GM03348 (cell line): ENCODE measurements at places on chromosomes 13 and 19.

DNA sequence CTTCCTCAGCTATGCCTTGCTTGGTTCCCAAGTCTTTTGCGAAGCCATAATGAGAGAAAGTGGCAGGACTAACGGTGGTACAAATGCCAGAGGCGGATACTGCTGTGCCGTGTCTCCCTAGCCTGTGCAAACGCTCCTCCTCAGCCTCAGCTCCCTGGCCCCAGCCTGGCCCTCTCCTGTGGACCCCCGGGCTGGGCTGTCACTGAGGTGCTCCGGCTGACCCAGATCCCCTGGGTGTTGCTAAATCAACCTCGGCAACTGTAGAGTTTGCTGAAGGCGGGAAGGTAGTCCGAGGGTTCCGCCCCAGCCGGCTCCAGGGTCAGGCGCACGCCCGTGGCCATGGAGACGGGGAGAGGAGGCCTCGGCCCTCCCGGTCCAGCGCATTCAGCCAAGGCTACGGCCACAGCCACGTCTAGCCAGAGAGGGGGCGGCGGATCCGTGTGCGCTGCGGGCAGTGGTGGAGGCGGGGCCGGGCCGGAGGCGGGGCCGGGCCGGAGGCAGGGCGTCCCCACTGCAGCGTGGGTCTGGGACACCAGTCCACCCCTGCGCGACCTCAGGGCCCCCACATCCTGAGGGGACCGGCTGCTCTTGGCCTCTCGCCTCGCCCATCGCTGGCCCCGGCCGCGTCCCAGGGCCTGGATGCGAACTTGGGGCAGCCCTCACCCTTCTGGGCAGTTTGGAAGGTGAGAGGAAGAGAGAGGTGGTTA lies 16.4 kb upstream of the ZNF492 start:
- no peak for DNase-seq

DNA sequence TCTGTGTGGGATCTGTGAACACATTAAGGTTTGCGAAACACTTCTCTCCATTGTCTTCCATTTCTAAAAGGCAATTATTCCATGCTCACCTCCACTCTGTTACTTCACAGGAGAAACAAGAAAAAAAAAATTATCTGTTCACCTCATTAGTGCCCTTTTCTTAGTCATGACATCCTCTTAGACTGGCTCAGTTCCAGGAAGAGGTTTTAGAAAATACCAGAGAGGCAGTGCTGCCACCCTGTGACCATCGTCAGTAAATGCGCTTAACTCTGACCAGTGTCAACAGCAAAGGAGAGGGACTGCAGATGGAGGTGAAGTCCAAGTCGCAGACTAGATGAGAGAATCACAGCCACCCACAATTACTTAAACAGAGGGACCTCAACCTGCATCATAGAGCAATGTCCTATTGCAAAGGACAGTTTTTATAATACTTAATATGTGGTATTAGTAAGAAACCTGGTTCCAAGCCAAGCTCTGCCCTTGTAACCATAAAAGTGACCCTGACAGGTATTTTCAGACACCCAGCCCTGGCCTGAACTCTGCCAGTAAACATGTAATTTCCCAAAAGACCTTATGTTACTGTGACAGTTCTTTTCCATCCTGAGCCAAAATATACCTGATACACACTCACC lies 19.4 kb downstream of the CEACAM21 start:
- DNase-seq: peak; percentile 73

DNA sequence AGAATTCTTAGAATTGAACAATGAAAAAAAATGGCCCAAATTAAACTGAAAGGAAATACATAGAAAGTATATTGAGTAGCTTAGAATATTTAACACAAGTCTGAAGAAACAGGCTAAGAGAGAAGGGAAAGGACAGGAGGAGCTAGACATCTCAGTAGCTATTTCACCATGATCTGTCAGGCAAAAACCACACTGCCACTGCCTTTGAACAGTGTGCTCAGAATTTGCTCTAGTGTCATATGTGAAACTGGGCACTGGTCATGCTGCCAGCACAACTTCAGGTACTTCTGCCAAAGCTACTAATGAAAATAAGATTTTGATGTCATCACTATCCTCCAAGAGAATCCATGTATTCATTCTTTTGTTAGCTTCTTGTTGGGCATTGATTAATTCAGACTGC lies 1280.8 kb upstream of the PCDH20 start:
- DNase-seq: no peak

GRCh38 chr13:27120811-27121210 lies 50.8 kb downstream of the USP12 start:
- no peak for DNase-seq

DNA sequence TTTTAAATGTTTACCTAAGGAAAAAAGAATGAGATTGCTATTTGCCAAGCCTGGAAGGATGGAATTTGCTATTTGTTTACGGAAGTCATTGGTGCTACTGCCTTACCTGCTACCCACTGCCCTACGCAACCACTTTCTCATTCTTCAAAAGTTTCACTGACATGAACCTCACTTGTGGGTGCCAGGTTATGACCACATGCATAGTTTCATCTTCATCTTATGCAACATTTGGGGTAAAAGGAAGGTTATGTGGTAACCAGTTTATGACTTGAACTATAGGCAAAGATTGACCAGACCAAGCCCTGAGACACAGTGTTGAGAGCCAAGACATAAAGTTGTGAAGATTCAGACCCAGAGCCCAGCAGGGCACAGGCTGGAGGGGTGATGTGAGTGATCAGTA lies 142.5 kb downstream of the LACC1 start:
- no peak for DNase-seq

DNA sequence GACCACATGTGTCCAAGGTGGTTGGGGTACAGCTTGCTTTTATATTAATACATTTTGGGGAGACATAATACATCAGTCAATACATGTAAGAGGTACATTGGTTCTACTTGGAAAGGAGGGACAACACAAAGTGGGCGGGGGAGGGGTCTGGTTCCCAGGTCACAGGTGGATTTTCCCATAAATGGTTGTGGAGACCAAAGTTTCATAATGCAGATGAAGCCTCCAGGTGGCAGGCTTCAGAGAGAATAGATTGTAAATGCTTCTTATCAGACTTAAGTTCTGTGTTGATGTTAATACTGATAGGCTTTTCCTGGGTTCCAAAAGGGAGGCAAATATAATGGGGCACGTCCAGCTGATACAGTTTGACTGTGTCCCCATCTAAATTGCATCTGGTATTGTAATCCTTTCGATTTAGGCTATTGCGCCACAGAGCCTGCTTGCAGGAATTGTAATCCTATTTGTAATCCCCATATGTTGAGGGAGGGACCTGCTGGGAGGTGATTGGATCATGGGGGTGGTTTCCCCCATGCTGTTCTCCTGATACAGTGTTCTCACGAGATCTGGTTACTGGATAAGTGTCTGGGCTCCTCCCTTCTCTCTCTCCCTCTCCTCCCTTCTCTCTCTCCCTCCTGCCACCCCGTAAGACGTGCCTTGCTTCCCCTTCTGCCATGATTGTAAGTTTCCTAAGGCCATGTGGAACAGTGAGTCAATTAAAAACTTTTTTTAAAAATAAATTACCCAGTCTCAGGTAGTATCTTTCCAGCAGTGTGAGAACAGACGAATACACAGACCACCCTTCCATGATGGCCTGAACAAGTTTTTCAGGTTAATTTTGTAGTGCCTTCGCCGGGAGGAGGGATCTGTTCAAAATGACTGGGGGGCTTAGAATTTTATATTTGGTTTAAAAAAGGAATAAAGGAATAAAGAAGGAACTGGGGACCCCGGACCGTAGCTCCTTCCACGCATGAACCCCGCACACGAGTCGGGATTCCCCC lies 44.9 kb downstream of the ZNF823 start:
- peak; percentile 65 for DNase-seq

GRCh38 chr13:109281017-109281902 lies 505.1 kb downstream of the IRS2 start:
- peak; percentile 21 for DNase-seq

GRCh38 chr19:45599286-45599685 lies 2.7 kb downstream of the GPR4 start:
- no peak for DNase-seq

- no peak for DNase-seq
These were observed 54.0 kb upstream of the TPM4 start for GRCh38 chr19:16022251-16022650.

DNA sequence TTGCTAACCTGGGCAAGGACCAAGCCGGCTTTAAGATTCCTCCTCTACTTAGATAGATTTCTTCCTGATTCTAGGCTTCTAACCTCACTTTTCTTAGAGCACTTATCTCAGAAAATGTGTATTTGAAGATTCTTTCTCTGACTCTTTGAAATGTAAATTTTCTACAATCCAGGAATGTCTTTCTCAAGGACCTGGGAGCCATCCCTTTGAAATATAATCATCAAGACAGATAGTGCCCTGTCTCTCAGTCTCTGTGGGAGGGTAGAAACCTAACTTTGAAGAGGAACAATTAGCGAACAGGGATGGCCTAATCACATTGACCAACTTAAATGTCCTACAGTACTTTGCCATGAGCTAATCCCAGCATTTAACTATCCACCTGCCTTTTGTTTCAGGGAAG lies 1646.0 kb downstream of the PCDH9 start:
- DNase-seq: no peak

DNA sequence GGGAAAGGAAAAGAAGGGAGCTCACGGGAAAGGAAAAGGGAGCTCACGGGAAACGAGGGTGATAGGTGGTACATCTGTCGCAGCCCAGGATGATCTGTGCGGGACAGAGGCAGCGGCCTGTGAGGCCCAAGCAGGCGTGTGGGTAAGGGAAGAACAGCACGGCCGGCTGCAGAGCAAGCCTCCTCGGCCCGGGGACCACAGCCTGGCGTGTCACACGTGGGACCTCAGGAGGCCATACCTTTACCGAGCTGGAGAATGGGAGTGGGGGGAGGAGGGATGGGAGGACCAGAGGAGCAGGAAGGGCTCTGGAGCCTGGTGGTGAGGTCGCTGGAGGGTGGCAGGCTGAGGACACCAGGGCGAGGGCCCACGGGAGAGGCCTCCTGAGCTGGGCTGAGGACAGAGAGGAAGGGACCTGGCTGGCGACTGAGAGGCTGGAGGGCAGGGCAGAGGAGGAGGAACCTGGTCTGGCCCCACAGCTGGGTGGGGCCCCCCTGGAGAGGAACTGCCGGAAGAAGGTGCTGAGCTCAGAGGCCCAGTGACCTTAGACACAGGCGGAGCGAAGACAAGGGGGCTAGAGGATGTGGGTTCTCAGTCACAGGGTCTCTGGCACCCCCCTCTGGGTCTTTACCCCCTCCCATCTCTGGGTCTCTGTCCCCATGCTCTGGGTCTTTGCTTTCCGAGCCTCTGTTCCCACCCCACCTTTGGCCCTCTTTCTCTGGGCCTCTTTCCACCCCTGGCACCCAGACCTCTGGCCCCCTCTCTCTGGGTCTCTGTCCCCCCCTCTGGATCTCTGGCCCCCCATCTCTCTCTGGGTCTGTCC lies 2.9 kb upstream of the FTL start:
- peak; percentile 47 for DNase-seq

GRCh38 chr19:54211235-54211634 lies 10.6 kb downstream of the RPS9 start:
- DNase-seq: no peak
